ENCODE measurements at places on chromosomes 3 and 15. TPM values are rescaled to one million over a fixed set of nuclear protein-coding genes. Genes with fewer than 3 reads are reported as not detected.

ACKR4 gene
- 5.0 TPM for total RNA-seq

CADM2 gene
- total RNA-seq, result 12.8 TPM

DNA sequence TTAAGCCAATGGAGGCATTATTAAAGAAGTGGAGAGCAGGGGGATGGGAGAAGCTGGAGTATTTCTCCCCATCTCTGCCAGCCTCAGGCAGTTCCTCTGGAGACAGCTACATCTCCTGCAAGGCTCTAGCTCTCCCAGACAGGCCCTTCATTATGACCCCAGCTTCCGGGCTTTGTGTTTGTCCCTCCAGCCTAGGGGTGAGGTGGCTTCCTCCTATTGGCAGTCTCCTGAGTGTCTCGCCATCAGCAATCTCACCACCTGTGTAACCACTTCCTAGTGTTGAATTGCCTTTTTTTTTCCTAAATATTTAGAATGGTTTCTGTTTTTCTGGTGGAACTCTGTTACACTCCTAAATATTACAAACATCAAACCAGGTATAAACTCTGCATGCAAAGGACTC lies 122.3 kb downstream of the FAM174B start:
- no peak for DNase-seq
- H3K27me3 ChIP-seq, result no peaks in the 10 kb centered on the region
- no peak overlapping the region for H3K4me3 ChIP-seq
- H3K27ac ChIP-seq, result no peak overlapping the region
- H3K4me1 ChIP-seq, result no peaks in the 10 kb centered on the region
- no peaks in the 10 kb centered on the region for H3K36me3 ChIP-seq

MEGF11 gene
- not detected for total RNA-seq

PAQR5 gene
- total RNA-seq, result 0.36 TPM

DNA sequence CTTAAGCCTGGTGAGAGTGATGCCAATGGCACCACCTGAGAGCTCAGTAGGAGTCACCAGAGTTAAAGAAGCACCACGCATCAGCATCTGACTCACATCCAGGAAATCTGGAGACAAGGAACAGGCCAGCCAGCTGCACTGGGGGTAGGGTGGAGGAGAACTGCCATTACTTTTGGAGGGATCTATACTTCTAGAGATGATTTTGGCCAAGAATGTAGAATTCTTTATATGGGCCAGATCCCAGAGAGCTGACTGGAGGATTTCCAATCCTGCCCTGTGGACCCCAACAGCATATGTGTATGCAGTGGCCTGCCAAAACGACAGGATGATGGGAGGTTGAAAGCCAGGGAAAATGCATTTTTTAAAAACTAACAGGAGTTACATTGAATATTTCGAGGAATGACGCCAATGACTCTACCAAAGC lies 29.8 kb downstream of the CCR3 start:
- no peak overlapping the region for H3K27ac ChIP-seq
- H3K27me3 ChIP-seq, result no peaks in the 10 kb centered on the region
- H3K36me3 ChIP-seq, result no peaks in the 10 kb centered on the region

All from sigmoid colon (tissue), 7 donors.